Heart right ventricle (tissue), 16 donors: ENCODE measurements at places on chromosomes 6 and 20. TPM values are rescaled to one million over a fixed set of nuclear protein-coding genes. Genes with fewer than 3 reads are reported as not detected.

Gene ANGPT4
- total RNA-seq: 0.05 TPM

Gene TRIM10
- total RNA-seq: not detected

GRCh38 chr6:52707963-52708680, 37.2 kb downstream of the TMEM14A start:
- no peak for DNase-seq

- no peak for DNase-seq
Observed at GRCh38 chr20:50788045-50788991, 6.5 kb upstream of the BCAS4 start.

DNA sequence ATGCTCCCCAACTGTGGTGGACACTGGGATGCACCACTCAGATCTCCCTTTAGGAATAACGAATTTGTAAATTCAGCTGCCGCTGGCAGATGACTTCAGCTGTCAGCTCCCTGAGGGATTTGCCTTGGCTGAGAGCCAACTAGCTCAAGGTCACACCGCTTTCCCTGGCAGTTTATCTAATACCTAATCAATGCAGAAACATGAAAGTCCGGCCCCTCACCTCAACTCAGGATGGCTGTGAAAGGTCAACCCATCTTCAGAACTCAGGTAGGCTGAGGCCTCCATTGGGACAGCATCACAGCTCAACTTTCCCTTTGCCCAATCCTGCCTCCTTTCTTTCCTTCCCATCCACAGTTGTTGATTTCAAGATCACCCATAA, 22.8 kb upstream of the SCGN start:
- no peak for DNase-seq

DNA sequence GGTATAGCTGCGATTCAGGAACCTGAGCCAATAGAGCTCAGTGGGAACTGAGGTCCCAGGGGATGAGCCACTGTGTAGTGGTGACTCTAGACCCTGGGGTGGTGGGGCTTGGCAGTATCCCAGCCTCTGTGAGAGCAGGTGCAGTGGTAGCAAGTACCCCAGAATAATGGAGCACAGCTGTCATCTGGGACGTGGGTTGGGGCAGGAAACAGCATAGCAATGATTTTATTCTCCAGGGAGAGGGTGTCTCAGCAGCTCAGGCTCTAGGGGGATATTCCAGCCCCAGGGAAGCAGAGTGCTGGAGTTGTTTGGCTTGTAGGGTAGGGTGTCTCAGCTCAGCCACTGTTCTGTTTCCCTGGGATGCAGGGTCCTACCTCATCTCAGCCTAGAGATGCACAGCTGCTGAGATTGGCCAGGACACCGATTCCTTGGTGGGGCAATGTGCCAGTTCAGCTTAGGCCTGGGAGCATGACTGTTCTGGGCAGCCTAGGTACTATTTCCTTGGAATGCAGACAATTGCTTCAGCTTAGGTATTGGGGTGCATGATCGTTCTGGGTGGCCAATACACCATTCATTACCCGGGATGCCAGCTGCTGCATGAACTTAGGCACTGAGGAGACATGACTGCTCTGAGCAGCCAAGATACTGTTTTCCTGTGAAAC, 34.0 kb upstream of the NUP153 start:
- DNase-seq: no peak

GRCh38 chr6:145733810-145734209, 1.5 kb downstream of the EPM2A start:
- no peak for DNase-seq
